ENCODE measurements at places on chromosomes 7 and 10.

DNA sequence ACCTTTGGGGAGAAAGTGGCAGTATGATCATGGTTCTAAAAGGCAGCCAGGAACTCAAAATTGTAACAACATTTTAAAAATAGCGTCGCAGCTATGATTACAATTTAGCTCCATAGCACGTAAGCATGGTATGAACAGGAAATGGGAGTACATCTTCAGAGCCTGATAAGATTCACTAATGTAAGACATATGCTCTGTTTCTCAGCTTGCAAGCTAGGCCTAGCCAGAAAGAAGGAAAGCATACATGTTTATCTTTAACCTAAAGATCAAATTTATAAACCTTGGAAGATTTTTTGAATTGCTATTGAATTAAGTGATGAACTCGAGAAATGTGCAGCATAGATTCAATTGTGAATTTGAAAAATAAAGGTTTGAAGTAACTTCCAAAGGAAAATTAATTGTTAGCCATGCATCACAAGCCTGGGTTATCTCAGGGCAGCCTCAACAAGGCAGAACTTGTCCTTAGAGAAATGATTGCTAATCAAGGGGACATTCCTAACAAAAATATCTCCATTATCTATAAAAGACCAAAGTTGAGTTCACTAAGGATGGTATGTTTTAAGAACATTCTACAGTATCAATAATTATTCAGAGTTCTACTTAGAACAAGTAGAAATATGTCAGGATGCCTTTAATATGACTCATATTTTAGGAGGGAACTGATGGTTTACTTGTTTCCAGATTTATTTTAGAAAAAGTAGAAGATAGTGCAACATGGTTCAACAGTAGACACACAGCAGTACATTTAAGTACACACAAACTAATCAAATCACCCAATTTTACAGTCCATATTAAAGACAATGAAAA is 38.8 kb upstream of the SEPTIN7 start:
- DNase-seq: no peak

- DNase-seq: no peak
Measured at GRCh38 chr7:105808703-105809590, 67.5 kb downstream of the ATXN7L1 start.

DNA sequence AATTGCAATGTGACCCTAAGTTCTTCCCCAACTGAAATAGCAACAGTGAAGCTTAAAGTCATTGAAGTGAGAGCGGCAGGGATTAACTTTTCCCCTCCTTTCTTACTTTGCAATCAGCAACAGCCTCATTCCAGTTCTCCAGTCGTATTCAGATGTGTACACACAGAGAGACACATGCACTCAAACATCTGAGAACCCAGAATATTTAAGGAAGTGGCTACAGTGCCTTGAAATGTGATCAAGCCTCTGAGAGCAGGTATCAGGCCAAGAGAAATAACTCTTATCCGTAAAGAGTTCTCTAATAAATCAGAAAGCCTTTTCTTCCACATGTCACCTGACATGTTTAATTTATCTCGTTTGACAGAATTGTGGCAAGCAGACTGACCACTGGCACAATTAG is 388.9 kb upstream of the NPVF start:
- DNase-seq: no peak

DNA sequence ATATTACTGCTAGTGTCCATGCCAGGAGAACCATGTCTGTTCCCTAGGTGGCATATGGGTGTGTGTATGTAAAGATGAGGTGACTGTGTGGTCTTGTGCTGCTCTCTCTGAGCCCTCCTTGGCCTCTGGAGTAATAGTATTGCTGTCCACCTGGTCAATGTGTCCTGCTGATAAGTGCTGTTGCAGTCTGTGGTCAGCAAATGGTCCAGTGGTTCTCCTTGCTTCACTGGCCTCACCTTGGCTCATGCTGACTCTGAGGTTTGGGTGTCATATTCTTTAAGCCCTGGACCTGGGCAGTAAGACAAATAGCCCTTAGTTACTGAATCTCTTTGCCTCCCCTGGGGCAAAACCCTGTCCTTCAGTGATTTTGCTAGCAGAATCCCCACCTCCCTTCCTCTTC is 56.8 kb downstream of the TPST1 start:
- DNase-seq: no peak

DNA sequence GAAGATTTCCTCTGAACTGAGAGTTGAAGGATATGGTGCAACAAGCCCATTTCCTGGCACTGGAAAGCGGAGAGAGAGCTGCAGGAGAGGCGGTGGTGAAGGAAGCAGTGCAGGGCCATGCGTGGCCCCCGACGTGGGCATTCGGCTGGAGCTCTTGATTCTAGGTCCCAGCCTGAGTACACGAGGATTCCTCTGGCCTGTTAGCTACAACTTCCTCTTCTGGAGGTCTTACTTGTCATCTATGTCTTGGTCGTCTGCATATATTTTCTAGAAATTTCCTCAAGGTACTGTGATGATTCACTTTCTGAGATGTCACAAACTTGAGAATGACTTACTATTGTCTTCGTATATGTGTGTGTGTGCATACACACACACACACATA is 59.2 kb upstream of the JAZF1 start:
- no peak for DNase-seq

GRCh38 chr10:111316722-111317212 is 239.9 kb downstream of the ADRA2A start:
- no peak for DNase-seq

All from NCI-H1092 (cell line).